ENCODE measurements at places on chromosomes 7 and 10.

- DNase-seq = no peak
Measured at GRCh38 chr7:80632139-80632538, 6.3 kb upstream of the CD36 start.

DNA sequence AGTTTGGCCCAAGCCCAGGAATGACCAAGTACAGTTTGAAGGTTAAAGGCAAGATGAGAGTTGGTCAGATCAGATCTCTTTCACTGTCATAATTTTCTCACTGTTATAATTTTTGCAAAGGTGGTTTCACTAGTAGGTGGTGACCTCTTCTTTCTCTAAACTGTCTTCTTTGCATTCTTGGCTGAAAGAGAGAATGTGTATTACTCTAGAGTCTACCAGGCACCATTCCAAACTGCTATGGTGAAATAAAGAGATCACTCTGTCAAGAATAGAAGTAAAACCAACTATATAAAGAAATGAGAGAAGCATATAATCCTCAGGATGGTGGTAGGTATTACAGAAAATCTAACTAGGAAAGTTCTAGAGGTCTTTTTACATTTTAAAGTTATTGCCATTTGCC, 72.7 kb downstream of the DYNC1I1 start:
- no peak for DNase-seq

DNA sequence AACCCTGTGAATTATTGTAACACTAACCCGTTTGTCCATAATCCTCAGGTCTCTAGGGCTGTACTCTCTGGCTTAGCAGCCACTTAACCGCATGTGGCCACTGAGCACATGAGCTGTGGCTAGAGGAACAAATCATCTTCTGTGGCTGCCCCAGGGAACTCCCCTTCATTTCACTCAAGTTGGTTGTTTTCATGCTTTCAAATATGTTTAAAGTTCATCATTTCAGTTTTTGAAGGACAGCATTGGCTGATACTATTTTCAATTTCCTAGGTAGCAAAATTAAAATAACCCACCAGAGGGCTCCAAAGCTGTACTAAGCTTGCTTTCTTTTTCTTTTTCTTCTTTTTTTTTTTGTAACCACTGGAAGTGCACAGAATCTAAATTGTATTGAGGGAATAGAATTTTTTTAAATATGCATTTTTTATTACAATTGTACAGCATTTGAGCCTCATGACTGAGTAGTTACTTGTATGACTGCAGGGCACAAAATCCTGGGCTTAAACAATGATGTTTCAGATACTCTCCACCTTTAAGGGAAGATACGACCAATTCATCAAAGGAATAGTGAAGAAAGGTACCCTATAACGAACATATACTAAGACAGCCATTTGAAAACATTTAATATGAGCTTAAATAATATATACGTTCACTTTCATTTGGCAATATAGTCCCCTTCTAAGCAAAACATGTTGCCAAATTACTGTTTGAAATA, 38.6 kb downstream of the MRC1 start:
- no peak for DNase-seq

DNA sequence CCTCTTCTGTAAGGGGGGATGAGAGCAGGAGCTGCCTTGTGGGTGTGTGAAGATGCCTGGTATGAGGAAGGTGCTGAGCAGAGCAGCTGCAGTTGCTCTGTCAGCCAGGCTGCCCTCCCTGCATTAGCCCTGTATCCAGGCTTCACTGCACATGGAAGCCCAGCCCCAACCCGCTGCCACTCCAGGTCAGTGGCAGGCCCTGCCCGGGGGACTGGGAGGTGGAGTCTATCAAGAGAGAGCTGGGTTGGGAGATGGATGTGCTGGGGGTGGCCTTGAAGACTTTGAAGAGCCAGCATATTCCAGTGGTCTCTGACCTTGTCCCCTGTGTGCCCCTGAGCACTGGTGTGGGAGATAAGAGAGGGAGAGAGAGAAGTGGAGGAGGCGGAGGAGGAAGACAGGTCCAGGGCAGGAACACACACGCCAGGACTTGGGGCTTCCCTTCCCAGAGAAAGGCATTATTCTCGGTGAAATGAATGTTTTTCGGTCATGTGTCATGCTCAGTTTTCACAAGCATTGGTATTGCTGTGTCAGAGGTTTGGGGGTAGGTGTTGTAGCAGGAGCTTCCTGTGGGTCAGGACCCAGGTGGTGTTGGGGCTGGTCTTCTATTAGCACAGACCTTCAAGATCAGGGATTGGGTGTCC, 2.6 kb downstream of the PPIF start:
- no peak for DNase-seq

DNA sequence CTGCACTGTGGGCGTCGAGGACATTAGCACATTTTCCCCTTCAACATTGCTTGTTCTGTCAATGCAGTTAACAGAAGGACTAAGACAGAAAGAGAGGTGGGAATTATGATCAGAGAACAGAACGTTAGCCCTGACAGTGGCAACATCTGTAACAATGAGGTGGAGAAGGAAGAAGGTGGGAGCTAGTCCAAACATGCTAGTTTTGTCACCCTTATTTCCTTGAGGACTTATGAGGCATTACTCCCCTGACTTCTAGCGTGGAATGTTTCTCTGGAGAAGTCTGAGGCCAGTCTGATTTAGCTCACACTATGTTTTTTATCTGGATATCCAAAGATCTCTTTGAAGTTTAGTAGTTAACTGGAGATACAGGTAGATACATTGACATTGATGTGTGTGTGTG, 73.4 kb downstream of the ZMYND11 start:
- no peak for DNase-seq

- no peak for DNase-seq
Measured at GRCh38 chr7:78073609-78074382, 275.2 kb downstream of the PHTF2 start.

DNA sequence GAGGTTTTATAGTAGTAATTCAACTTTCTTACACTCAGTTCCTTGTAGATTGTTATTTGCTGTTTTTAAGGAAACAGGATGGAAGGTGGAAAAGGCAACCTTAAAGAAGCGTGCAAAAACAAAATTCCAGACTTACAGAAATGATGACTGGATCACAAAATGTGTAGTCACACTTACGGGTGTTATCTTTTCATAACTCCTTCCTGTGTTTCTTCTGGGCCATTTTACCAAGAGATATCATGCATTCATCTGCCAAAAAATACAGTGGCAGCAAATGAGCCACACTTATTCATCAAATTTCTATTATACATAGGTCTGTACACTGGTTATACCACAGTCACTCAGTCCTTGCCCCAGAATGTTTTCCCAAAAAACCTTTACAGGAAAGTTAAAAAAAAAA, 94.3 kb upstream of the IL6 start:
- DNase-seq = no peak

DNA sequence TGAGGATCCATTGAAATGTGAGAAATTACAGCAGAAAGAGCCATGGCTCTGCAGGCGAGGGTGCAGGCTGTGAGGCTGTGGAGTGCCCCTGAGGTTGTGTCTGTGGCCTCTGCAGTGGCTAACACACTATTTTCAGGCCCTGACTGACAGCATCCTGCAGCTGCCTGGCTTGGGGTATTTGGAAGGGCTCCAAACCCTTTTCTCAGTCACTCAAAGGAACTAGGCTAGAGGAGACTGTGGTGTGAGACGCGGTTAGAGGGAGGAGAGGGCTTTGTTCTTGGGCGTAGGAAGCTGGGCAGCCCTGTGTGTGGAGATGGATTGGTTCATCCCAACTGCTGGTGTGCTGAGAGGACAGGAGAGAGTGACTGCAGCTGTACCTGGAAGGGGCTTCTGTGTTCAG, 134.9 kb downstream of the RAMP3 start:
- DNase-seq = no peak

DNA sequence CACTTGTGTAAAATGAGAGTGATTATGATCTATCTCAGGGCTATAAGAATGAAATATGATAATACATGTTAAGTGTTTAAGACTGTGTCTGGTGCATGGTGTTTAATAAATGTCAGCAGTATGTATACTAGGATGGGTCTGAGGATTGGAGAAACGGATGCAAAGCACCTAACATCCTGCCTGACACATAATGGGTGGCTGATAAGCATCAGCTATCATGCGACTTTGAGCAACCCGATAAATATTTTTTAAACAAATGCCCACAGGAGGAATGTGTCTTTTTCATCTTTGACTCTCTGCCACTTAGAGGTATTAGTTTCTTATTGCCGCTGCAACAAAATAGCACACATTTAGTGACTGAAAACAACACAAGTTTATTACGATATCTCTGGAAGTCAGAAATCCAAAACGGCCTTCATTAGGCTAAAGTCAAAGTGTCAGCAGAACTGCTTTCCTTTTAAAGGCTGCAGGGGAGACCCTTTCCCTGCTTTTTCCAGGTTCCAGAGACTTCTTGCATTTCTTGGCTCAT, 93.2 kb upstream of the ARHGAP21 start:
- no peak for DNase-seq

DNA sequence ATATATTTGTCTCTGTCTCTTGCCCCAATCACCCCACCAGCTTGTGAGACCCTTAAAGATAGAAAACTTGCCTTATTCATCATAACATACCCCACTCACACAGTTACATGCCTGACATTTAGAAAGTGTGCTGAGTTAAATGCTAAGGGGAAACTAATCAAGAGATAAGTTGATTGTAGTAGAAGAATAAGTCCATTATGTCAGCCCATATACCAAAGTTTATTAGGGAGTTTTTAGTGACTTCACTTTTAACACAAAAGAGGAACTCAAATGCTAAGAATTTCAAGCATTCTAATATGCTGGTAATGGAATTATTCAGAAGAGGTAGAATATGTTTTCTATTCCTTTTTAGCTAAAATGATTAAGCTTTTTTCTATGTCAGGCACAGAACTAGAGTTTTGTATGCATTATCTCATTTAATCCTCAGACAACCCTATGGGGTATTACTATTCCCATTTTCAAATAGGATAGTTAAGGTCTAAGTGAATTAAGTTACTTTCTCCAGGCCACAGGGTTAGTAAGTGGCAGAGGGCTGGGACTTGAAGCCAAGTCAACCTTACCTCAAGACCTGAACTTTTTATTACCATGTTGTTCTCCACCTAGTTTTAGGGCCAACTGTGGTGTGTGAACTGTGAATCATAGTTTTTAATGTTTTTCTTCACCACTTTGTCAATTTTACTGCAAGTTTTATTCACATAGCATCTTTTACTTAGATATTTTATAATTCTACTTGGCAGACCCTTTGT, 19.6 kb downstream of the ASAH2 start:
- DNase-seq = no peak

DNA sequence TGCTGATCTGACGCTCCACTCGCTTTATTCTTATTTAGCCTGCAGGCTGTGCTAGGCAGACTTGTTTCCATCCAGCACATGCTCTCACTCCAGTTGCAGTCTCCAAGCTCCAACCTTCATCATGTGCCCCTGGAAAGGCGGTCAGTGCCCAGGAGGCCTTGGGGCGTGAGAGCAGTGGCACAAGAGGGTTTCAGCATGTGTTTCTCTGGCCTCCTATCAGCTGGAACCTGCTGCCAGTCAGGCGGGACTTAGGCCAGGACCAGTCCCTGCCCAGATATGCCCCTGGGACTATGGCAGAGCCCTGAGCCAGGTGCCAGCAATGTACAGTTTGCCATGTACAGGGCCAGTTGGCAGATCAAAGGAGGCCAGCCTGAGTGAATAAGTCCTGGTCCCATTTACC, 330.2 kb upstream of the FZD1 start:
- DNase-seq = no peak

- DNase-seq = no peak
Measured at GRCh38 chr10:69344591-69345252, 66.4 kb downstream of the HK1 start.

GRCh38 chr10:34780818-34781380, 34.2 kb downstream of the PARD3 start:
- DNase-seq = no peak

DNA sequence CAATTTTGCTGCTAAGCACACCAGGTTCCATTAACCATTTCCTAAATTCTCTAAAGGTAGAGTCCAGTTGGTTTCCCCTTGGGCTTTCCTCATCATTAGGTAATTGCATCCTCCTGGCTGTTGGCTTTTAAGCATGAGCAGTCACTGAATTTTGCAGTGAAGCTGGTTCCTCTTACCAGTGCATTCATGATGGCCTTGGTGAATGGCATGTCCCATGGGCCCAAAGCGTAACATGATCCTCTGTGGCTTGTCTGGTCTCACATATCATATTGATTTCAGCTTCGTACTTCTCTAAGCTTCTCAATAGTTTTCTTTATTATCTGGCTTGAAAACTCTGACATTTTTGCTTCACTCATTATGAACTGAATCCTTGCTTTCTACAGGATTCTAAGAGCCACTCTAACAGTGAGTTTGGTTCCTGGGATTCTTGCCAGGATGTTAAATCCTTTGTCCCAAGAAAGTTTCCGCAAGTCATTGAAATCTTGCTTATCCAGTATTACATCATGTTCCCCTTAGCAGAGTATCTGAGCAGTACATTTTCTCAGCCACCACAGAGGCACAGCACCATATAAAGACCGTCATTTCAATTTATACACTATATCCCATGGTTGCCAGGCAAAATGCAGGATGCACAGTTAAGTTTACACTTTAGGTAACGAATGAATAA, 134.2 kb downstream of the PTN start:
- DNase-seq = no peak

- DNase-seq = no peak
Measured at GRCh38 chr10:95810198-95810976, 54.4 kb downstream of the ENTPD1 start.

DNA sequence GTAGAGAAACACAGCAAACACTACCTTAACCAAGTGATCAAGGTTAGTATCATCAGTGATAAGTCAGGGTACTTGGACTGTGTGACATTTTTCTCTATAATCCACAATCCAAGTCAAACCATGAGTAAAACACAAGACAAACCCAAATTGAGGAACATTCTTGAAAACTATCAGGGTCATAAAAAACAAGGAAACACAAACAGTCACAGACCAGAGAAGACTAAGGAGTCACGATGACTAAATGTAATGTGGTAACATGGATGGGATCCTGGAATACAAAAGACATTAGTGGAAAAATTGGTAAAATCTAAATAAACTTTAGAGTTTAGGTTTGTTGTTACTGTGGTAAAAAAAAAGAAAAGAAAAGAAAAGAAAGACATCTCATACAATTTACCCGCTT, 103.8 kb downstream of the ARMH3 start:
- DNase-seq = no peak

All from NCI-H748 treated with DMSO at 0.1 percent for 48 hours (cell line).